Glomerular endothelial cell (primary cell): ENCODE measurements at places on chromosomes 11 and 22. TPM values are rescaled to one million over a fixed set of nuclear protein-coding genes. Genes with fewer than 3 reads are reported as not detected.

GRCh38 chr11:20584093-20584774 is 15.2 kb upstream of the SLC6A5 start:
- no peak for DNase-seq

- DNase-seq, result no peak
These were observed 174.2 kb upstream of the MPPED2 start for GRCh38 chr11:30760345-30760744.

DNA sequence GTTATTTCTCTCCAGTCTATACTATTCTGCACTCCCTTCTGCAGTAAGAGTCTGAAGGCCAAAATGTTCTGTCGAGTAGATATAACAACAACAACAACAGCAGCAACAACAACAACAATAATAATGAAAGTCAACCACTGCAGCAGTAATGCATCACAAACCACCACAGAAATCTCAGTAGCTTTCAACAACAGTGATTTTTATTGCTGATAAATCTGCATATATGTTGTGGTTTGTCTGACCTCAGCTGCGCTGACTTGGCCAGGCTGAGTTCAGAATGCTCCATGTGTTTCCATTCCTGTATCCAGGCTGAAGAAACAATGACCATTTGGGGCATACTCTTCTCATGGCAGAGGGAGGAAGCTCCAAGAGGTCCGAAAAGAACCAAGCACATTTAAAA is 32.3 kb upstream of the CYP2R1 start:
- DNase-seq, result no peak

DNA sequence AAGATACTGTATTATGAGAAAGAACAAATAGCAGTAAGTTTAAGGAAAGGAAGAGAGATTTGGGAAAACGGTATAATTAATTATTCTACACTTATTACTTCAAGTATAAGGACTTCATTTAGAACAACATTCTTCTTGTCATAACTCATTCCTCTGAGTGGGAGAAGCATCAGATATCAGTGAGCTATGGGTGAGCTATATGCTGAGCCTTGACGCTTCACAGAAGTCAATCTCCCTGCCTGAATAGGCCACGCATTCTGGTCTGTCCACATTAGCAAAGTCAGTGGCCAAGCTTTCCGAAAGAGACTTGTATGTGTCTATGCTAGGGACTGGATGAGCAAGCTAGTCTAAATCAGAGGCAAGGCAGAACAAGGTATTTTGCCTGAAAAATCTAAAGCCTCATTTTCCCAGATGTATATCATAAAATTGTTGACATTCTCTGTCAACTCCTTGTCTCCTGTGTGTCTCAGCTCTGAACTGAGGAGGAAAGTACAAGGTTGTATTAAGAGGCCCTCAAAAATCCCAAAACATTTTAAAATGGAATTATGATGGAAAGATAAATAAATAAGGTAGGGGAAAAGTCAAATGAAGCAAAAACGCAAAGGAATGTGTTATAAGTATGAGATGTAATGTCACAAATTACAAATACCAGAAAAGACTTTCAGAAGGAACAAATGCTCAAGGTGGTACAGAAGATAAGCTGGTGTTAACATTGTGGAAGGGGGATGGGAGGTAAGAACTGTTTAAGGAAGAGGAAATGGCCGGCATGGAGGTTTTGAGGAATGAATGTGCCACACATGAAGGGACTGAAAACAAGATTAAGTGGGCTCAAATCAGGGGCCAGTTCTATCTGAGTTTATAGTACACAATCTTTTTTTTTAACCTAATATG is 1.4 kb downstream of the OR52N2 start:
- DNase-seq, result no peak

GRCh38 chr22:39012533-39013511 is 1.2 kb upstream of the APOBEC3C start:
- DNase-seq, result no peak

- DNase-seq, result no peak
These were observed 440.3 kb downstream of the ETS1 start for GRCh38 chr11:128146926-128147605.

DNA sequence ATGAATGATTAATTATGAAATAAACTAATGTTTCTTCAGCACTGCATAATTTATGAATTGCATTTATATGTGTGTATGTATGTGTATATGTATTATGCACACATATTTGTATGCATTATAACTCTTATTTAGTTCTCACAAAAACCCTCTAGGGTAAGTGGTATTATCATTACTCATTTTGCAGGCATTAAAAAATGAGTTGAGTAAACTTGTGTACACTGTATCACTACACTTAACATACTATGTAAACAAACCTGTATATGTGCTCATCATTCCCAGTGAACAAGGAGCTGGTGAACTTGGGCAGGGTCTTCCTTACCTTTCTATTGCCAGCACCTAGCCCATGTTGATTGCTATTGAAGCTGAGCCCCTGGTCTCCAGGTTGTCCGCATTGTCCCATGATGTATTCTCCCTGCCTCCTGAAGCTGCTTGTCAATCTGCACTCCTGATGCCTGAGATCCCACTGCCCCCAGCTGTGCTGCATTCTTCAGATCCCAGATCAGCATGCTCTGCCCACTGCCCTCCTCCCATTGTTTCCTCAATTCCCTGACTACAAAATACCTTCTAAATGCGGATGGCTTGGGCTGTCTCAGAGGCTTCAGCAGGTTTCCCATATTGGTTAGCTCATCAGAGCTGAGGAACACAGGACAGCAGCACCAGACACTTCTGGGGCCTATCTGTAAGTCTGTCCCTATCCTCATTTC is 267.9 kb upstream of the SESN3 start:
- DNase-seq, result no peak

DNA sequence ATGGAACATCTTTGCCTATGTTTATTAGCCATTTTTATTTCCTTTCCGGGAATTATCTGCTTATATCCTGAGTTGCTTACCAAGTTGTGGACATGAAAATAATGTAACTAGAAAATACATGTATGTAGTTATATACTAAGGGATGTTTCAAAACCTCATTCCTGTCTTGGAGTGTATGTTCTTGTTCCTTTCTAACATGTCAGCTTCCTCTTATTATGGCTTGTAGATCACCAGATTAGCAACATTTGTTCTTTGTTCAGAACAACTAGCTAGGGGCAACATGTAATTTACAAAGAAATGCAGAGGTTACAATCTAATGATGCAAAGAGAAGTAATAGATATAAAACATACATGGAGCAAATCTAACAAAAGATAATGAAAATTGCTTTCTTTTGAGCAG is 13.1 kb upstream of the TMEM123 start:
- DNase-seq, result no peak

- DNase-seq, result no peak
These were observed 20.4 kb upstream of the LDLRAD3 start for GRCh38 chr11:35923452-35923851.

- no peak for DNase-seq
These were observed 803.2 kb upstream of the CCDC90B start for GRCh38 chr11:84089072-84090057.

GRCh38 chr11:95378111-95378510 is 147.1 kb upstream of the SESN3 start:
- no peak for DNase-seq

GRCh38 chr11:16078936-16079335 is 277.4 kb downstream of the SOX6 start:
- DNase-seq, result no peak

DNA sequence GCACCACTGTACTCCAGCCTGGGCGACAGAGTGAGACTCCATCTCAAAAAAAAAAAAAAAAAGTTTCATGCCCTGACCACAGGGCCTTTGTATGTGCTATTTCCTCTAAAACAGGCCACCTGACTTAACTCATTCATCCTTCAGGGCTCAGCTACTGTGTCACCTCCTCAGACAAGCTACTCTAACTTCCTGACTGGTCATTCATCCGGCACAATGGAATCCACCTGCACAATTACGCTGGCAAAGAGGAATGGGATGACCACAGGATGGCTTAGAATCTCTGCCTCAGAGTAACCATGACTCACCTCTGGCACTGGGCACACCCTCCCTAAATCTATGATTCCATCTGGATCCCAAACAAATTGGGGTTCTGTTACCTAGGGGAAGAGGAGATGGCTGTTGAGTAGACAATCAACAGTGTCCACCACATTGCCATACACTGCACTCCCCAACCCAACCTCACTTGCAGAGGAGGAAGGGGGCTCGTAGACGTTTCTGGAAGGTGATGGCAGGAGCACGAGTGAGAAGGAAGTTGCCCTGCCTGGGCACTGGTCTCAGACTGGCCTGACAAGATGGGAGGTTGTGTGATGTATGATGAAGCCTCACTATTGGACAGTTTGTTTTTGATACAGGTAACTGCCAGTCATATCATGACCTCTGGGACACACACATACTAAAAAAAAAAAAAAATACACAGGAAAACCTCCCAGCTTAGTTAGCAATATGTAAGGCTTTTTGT is 22.8 kb upstream of the HMOX1 start:
- DNase-seq, result no peak

DNA sequence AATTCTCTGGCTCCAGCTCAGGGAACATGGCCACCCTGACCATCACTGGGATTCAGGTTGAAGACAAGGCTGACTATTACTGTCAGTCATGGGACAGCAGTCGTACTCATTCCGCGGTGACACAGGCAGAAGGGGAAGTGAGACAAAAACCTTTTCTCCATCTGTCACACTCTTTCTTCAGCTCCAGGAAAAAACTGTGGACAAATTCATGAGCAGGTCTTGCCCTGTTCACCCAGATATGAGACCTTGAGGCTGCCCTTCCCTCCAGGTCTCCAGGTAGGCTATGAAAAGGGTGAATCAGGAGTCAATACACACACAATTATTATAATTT is 39.4 kb upstream of the GGTLC2 start:
- DNase-seq, result no peak

- DNase-seq, result no peak
These were observed 20.0 kb downstream of the TRMU start for GRCh38 chr22:46355369-46355995.

DNA sequence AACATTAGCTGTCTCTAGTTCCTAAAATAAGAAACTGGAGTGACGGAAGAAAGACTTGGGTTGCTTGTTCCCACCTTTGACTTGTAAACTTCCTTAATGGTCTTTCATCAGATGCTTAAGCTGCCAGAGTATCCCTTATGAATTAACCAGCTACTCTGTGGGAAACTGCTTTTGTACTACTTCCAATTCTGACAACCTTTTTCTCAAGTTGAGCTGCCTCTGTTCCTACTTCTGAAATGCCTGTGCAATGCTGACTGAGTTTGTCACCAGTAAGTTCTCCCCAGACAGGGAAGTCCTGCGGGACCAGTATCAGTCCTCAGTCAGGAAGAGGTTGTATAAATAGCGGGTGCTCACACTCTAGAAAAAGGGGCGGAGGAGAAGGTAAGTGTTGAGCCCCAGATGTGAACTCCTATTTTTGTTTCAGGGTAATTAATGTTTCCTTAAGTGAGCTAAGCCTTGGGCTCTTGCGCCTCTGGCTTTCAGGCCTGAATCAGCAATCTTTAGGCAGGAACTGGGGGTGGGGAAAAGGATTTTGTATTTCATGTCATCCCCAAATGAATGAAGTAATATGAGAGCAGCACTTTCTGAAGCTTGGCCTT is 67.2 kb downstream of the CECR2 start:
- DNase-seq, result no peak

DNA sequence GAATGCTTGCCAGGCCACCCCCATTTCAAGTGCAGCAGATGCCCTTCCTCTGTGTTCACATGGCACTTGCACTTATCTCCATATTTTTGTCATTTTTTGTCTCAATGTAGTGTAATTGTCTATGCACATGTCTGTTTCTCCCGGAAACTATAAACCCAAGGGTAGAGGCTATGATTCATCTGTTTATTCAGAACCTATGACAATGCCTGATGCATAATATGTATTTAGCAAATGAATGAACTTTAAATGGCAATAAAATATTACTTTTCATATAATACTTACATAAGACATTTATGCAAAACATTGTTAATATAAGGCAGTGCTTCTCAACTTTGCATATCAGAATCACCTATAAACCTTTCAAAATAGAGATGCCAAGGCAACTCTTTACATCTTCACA is 6.7 kb downstream of the PAK1 start:
- DNase-seq, result no peak

DNA sequence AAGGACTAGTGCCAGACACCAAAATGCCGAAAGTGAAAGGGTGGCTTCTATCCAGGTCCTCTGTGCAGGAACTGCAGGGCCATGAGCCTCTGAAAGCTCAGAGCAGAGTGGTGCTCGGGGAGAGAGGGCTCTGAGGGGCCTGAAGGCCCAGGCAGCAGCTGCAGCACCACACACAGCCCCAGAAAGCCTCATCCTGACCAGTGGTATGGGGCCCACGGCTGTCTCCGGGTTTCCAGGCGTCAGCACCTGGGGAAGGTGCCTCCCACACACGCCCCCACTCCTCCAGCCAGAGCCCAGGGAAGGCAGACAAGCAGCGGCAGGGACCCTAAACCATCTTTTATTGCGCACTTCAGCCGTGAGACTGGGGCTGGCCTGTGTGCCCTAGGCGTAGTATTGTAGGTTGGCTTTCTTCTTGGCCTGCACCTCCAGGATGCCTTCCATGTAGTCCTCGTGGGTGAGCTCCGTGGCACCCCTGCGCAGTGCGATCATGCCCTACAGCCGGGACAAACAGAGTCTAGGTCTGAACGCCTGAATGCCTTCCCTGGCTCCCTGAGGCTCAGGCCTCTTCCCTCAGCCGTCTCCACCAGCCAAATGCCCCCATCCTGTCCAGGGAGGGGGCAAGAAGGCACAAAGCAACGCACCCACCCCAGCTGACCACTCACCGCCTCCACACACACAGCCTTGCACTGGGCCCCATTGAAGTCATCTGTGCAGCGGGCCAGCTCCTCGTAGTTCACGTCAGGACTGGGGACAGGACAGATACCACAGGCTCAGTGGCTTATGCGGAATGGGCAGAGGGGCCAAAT is 7.6 kb downstream of the PSMC3 start:
- no peak for DNase-seq

- no peak for DNase-seq
These were observed 1486.7 kb downstream of the BRD1 start for GRCh38 chr22:48340727-48341709.

DNA sequence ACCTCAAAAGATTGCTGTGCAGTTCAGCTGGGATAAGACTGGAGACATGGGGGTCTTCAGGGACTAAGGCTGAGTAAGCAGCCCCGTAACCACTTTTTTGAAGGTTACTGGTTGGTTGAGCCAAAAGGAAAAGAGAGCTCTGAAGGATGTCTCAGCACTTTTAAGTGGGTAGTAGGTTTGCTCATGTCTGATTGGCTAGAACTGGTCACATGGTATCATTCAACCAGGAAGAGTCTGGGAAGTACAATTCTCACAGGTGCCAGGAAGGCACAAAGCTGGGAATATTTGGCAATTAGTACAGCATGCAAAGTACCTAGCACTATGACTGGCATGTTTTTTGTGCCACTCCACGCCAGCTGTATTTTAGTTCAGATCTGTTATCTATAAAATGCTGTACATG is 58.1 kb downstream of the SNX19 start:
- no peak for DNase-seq

Gene C22orf15
- 0.41 TPM in 1 of 2 replicates, not detected in the other for total RNA-seq

Gene SCGB2A2
- not detected in 2 replicates for total RNA-seq

Gene OR52H1
- total RNA-seq, result not detected in 2 replicates

Gene ANO5
- 0.35 and 0.58 TPM in 2 replicates for total RNA-seq

Gene CALCB
- total RNA-seq, result not detected in 2 replicates

Gene PDE2A
- total RNA-seq, result 78.4 and 81.2 TPM in 2 replicates

Gene ACTN3
- not detected in 2 replicates for total RNA-seq

Gene FAM111A
- 23.3 and 41.9 TPM in 2 replicates for total RNA-seq

Gene RTN3
- total RNA-seq, result 96.8 and 102 TPM in 2 replicates

Gene MIF
- total RNA-seq, result 628 and 690 TPM in 2 replicates
